ENCODE measurements at places on chromosomes 6 and 20.

DNA sequence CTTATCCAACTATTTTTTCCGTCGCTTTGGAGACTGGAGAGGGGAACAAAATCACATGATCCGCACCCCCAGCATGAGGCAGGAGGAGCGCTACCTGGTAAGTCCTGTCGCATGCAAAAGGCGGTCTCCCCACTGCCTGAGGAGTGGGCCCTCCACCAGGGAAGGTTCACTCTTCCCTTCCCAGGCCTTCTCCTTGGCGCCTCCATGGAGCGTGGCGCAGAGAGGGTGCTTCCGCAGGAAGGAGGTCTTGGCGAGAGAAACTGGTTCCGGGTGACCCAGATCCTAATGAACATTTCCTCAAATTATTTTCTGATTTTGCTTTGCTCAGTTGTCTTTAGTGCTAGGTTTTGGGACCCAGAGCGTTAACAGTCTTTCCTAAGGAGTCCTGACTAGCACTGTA is 217.6 kb downstream of the UST start:
- no peak for DNase-seq

DNA sequence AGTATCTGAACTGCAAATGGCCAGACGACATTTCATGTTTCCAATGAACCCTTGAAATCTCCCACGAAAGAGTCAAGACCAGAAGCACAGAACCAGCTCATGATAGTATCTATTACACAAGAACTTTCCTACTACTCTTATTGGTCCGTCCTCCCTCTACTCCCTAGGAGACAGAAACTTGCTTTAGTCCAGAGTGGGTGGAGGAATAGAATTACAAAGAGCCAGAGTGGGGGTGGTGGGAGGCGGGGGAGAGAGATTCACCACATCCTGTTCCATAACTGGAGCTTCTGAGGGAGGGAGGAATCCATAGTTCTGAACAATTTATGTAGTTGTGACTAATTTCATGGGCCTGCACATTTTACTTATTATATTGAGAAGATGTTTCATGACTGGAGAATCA is 18.5 kb upstream of the WFDC10A start:
- DNase-seq: no peak

DNA sequence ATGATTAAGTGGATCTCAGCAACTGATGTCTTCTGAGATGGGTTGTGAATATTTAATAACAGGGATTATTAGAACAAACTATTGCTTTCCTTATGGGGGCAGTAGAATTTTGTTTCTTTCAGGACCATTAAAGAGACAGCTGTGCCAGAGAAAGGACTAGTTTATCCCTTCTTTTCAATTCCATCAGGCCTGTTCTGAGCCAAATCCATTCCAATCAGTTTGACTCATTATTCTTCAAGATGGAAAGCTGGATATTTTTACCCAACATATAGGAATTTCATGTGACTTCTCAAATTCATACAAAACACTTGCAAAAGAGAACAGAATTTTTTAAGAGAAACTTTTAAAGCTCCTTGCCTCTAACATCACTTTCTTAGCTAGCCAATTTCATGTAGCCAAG is 722.0 kb upstream of the FLRT3 start:
- DNase-seq: no peak

DNA sequence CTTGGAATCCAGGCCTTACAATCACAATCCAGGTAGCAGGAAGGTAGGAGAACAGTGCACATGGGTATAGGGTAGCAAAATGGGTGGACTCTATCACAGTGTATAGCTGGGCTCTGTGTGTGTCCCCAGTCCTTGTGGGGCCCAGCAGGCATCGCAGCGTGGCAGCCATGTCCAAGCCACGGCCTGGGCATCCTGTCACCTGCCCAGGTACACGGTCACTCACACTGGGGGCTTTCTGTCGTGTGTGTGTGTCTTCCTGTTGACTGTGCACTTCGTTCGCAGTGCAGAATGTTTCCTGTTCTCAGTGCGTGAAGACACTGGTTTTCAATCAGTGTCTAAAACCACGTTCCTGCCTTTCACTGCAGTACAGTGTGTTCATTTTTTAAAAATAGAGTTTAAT is 523.2 kb upstream of the JARID2 start:
- no peak for DNase-seq

DNA sequence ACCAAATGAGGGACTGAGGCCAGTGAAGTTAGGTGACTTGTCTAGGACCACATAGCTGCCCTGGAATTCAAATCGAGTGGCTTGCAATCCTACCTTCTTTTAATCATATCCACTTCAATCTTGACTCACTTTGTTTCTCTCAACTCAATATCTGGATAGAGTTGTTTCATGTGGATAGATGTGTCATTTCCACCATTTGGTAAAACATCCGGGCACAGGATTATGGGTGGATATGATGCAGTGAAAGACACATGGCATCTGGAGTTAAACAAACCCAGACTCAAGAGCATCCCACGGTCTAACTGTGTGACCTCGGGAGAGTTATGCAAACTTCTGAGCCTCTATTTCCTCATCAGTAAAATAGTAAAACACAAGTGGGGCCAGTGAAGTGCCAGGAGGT is 103.6 kb upstream of the CNKSR3 start:
- peak; percentile 26 for DNase-seq

- no peak for DNase-seq
Measured at GRCh38 chr6:157561929-157562810, 181.2 kb downstream of the ZDHHC14 start.

- peak; percentile 60 for DNase-seq
Measured at GRCh38 chr6:31114541-31114878, at the start of gene PSORS1C1. PSORS1C1 (plus strand) TSS chr6:31114800; CDS start chr6:31129633, 14,833 bp downstream.

- DNase-seq: peak; percentile 30
Measured at GRCh38 chr6:83461438-83461837, 30.6 kb upstream of the ME1 start.

DNA sequence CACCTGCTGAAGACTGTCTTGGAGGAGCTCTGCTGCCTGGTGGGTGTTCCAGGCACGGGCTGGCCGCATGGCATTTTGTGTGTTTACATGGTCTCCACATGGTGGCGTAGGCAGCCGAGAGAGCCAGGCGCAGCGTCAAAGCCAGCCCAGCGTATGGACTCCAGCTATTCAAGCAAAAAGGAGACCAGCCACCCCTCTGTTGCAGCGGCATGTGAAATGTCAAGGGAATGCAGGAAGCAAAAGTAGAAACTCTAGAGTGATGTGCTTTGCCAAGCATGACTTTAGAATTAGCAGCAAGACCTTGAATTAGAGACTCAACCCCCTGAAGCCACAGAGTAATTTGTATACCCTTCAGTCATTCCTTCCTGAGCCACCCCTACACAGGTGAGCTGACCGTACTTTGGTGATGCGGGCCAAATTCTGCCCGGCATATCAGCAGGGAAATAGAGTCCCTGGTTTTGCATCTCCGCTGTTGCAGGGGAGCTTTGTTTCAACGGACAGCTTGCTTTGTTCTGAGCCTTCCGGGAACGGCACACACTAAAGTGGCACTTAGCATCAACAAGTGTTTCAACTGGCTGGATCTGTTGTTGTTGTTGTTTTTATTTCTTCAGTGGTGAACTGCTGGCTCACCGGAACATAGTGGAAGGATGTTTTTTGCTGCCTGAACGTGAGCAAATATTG is 48.5 kb downstream of the FNDC1 start:
- DNase-seq: peak; percentile 37

DNA sequence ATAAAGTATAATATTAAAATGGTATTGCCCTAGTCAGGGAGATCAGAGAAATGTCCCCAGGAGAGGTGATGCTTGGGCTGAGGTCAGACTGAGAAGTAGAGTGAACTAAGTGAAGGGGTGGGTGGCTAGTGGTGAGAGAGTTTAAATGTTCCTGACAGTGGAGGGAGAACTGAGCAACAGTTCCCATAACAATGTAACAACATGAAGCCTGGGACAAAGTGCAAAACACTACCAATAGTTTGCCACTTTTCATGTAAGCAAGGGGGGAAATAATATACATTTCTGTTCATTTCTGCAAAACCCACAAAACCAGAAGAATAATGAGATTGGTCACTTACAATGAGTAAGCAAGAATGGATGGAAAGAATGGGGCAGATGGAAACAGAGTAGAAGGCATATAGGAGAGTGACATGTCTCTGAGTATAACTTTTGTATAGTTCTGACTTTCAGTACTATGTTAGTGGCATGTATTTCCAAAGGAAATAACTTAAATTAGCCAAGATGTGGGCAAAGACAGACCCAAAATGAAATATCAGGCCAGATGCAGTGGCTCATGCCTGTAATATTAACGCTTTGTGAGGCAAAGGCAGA is 13.3 kb upstream of the FAXC start:
- no peak for DNase-seq

- peak; percentile 76 for DNase-seq
Measured at GRCh38 chr20:50415021-50415515, 95.1 kb upstream of the PTPN1 start.

DNA sequence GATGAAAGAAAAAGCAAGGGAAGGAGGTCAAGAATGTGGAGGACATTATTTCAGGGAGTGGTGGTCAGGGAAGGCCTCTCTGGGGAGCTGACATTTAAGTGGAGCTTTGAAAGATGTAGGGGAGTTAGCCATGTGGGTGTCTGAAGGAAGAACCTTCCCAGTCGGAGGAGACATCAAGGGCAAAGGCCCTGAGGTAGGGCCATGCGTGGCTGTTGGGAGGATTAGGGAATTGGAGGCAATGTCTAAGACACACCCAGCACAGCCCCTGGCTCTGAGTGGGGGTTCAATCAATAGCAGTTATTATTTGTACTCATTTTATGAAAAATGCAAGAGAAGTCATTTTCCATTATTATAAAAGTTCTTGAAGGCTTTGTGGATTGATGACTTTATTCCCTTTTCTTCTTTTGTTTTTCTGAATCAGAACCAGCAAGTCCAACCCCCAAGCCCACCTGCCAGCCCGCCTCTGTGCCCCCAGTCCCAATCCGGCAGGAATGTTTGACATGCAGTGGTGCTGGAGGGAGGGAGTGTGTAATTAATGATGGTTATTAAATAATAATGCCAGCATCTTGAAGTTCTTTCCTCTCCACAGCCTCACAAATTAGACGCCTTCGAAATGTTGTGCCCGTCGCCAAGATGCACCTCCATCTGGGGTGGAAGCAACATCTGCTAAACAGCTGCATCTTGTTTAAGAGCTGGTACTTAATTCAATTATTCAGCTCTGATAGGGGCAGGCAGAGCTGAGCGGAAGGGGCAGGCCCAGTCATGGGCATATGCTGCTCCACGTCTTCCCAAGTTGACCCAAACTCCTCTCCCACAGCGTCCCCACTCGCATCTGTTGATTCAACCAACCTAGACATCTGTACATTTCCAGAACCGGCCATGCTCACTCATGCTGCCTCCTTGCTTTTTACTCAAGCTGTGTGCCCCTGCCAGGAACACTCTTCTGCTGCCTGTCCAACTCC is 81.3 kb upstream of the SIRPA start:
- DNase-seq: no peak

GRCh38 chr6:101397199-101397598 is 3.7 kb downstream of the GRIK2 start:
- DNase-seq: peak; percentile 81

- no peak for DNase-seq
Measured at GRCh38 chr6:55922406-55922805, 47.0 kb upstream of the BMP5 start.

GRCh38 chr6:158972241-158973233 is 27.5 kb downstream of the RSPH3 start:
- peak; percentile 66 for DNase-seq

GRCh38 chr6:3194535-3195419 is 32.7 kb downstream of the TUBB2B start:
- DNase-seq: peak; percentile 44

- DNase-seq: peak; percentile 14
Measured at GRCh38 chr6:148325316-148326068, 17.1 kb upstream of the SASH1 start.

- peak; percentile 47 for DNase-seq
Measured at GRCh38 chr6:165846123-165846966, 183.3 kb upstream of the PDE10A start.

Measured in DMS53 (cell line).